ENCODE measurements at places on chromosomes 2 and 18. TPM values are rescaled to one million over a fixed set of nuclear protein-coding genes. Genes with fewer than 3 reads are reported as not detected.

TXNDC2 gene
- not detected for total RNA-seq

COL4A3 gene
- not detected for total RNA-seq

UGT1A3 gene
- not detected for total RNA-seq

FOXD4L1 gene
- total RNA-seq: 0.40 TPM

RFX8 gene
- total RNA-seq: 0.73 TPM

CHRNG gene
- not detected for total RNA-seq

PSMG2 gene
- 103 TPM for total RNA-seq

AQP4 gene
- total RNA-seq: not detected

RIT2 gene
- not detected for total RNA-seq

NLRC4 gene
- total RNA-seq: not detected

SLC19A3 gene
- not detected for total RNA-seq

FHL2 gene
- 1.5 TPM for total RNA-seq

OR6B2 gene
- not detected for total RNA-seq

SAP130 gene
- 28.6 TPM for total RNA-seq

PRKAG3 gene
- total RNA-seq: not detected

GPR45 gene
- total RNA-seq: not detected

CDH2 gene
- not detected for total RNA-seq

SP9 gene
- total RNA-seq: not detected

NPHP1 gene
- not detected for total RNA-seq

ST6GAL2 gene
- total RNA-seq: not detected

IL37 gene
- total RNA-seq: 0.50 TPM

VIT gene
- not detected for total RNA-seq

AMER3 gene
- total RNA-seq: not detected

ALLC gene
- not detected for total RNA-seq

MC5R gene
- not detected for total RNA-seq

PLGLB2 gene
- 1.6 TPM for total RNA-seq

MGAT5 gene
- 38.3 TPM for total RNA-seq

IL36G gene
- not detected for total RNA-seq

CYP27C1 gene
- not detected for total RNA-seq

POTEC gene
- total RNA-seq: not detected
